Foreskin keratinocyte (primary cell): ENCODE measurements at places on chromosomes 7 and 10.

DNA sequence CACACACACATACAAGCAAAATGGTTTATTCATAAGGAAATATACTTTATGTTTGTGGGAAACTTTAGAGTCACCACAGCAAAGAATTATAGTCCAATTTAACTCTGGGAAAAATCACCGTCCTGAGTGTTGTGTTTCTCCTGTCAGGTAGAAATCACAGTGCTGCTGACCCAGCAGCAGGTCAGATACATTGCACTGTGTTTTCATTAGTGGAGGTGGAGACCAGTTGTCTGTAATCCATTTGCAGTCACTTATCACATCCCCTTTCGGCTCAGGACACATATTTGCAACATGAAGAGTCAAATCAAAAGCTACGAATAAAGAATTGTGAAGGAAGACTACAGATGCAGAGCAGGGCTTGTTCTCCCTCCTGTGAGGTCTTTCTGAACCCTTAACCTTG is 799.6 kb downstream of the GRM8 start:
- DNase-seq = no peak

GRCh38 chr7:149883452-149883861 is 9.7 kb downstream of the ATP6V0E2 start:
- no peak for DNase-seq

DNA sequence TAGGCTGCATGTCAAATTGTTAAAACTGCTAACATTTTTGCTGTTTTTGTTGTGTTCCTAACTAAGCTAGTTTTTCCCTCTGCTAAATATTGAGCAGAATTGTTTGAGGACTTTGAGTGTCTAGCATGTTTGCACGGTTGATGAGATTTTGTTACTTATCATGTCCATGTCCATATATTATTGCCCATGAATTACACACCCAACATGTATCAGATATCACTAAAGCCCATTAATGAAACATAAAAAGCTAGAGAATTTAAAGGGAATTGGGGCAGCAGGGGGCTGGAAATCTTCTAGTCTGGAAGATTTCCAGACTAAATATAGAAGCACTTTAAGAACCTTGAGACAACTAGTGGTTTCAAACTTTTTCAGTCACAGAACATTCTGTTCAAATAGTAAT is 197.7 kb downstream of the SNX10 start:
- no peak for DNase-seq

- DNase-seq = no peak
These were observed 27.8 kb downstream of the RNLS start for GRCh38 chr10:88555190-88555908.

GRCh38 chr7:29275018-29275318 is 80.4 kb downstream of the CHN2 start:
- no peak for DNase-seq

DNA sequence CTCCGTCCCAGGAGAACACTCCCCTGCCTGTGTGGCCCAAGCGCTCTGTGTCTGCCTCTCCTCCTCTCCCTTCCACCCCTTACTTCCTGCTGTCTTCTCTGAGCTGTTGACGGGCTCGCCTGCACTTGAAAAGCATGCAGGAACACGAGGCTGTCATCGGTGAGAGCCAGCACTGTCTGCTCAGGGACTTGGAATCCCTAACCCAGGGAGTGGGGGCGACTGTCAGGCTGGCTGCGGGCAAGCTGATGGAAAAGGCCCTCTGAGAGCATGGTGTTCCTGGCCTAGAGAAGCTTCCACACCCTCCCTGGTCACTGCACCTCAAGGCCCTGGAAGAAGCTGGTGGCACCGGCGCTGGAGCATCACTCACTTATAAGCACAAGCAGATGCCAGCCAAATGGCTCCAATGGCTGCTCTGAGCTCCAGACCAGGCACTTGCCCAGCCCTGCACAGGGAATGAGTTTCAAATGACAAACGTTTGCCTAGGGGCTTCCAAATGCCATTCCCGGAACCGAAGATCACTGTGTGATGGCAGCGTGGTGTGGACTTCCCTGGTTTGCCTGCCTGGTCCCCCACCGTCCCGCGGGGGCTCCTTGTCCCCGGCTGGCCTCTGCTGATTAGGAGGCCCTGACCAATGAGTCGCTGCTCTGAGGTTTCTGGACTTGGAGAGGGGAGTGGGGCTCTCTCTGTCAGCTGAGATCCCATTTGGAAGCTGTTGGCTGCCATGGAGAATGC is 56.7 kb upstream of the EBF3 start:
- peak; percentile 45 for DNase-seq

DNA sequence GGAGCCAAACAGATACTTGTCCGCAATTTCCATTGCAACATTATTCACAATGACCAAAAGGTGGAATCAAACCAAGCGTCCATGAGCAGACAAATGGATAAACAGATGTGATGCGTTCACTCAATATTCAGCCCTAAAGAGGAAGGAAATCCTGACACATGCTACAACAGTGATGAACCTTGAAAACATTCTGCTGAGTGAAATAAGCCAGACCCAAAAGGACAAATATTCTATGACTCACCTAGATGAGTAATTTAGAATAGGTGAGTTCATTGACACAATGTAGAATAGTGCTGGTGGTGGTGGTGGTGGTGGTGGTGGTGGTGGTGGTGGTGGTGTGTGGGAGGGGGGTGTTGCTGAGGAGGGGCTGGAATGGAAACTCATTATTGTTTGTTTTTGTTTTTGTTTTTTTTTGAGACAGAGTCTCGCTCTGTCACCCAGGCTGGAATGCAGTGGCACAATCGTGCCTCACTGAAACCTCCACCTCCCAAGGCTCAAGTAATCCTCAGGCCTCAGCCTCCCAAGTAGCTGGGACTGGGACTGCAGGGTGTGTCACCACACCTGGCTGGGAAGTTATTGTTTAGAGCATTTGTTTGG is 28.6 kb downstream of the SMKR1 start:
- DNase-seq = peak; percentile 96

DNA sequence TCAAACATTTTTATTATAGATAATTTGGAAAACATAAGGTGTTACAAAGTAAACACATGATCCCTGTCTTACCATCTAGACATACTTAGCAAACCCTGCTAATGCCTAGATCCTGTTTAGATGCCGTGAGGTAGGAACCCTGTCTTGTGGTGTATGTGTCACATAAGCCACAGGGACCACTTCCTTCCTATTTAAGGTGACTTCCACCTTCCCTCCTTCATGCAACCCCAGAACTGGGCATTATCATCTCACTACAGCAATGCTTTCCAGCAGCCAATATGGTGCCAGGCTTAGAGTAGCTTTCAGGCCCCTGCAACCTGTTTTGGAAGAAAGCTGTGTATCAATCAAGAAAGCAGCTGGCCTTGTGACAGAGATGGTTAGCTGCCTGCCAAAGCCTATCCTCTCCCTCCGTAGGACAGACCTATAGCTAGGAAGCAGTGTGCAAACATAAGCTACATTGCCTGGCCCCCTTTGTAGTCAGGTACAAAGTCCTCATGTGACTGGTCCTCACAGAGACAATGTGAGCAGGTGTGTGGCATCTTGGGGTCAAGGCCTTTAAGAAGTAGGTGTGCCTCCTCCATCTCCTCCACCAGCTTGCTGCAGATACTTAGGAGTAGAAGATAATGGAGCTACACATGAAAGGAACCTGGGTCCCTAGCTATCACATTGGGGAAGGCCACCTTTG is 146.8 kb downstream of the SPAG6 start:
- no peak for DNase-seq

DNA sequence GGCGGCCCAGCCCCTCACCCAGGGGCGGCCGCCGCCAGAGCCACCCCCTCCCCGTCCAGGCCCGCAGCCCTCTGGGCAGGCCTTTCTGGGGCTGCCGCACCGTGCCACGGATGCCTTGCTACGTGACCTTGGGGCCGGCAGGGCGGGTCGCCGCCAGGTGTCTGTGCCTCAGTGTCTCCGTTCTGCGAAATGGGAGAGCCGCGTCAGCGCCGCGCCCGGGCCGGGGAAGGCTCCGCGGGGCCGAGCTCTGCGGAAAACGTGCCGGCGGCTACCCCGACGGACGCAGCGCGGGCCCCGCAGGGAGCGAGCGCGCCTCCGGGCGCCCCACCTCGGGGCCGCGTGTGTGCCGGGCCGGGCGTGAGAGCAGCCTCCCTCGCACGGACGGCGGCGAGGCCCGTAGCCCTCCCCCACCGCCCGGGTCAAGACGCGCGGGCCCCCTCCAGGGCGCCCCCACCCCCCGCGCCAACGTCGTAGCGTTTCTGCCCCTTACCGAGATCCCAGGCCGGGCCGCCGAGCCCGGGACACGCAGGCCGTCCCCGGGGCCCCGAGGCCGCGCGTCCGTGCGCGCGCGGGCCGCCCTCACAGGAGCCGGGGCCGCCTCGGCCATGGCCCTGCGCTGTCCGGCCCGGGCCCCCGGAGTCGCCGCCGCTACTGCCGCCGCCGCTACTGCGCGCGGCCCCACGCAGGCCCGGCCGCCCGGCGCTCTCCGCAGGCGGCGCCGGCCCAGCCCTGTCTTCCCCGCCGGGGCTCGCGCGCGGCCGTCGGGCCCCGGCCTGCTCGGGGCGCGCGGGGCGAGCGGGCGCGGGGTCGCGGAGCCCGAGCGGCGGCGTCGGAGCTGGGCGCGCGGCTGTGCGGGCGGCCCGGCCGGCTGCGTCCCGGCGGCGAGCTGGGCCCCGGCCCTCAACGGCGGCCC is 1.1 kb downstream of the ZNF777 start:
- no peak for DNase-seq

- DNase-seq = peak; percentile 53
These were observed 57.1 kb downstream of the PLPP4 start for GRCh38 chr10:120514035-120514620.

- DNase-seq = no peak
These were observed 353.7 kb downstream of the GLRX3 start for GRCh38 chr10:130489891-130490290.

DNA sequence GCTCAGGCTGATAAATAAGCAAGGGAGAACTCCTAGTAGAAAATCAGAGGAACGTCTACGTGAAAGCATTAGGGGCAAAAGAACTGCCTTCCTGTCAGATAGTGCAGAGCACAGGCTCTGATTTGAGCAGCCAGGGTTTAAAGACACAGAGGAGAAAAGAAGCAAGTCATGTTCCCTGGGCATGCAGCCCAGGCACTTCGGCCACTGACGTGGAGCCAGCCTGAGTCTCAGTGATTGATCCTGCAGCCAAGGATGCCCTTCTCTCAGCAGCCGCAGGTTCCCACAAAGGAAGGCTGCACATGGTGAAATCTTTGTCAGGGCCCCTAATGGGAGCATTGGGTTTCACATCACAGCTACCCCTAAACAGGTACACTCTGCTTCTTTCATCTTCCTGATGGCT is 161.7 kb upstream of the HPS1 start:
- no peak for DNase-seq

DNA sequence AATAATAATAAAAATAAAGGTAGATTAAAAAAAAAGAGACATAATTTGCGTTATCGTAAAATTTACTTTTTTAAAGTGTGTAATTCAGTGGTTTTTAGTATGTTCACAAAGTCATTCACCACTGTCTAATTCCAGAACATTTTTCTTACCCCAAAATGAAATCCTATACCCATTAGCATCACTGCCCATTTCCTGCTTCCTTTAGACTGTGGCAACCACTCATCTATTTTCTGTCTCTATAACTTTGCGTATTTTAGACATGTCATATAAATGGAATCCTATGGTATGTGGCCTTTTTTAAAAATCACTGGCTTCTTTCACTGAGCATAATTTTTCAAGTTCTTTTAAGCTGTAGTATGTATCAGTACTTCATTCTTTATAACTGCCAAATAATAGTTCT is 53.6 kb downstream of the KAT6B start:
- no peak for DNase-seq

GRCh38 chr7:131949659-131950058 is 393.2 kb upstream of the PODXL start:
- no peak for DNase-seq

GRCh38 chr10:112849546-112849945 is 100.5 kb upstream of the TCF7L2 start:
- DNase-seq = no peak

DNA sequence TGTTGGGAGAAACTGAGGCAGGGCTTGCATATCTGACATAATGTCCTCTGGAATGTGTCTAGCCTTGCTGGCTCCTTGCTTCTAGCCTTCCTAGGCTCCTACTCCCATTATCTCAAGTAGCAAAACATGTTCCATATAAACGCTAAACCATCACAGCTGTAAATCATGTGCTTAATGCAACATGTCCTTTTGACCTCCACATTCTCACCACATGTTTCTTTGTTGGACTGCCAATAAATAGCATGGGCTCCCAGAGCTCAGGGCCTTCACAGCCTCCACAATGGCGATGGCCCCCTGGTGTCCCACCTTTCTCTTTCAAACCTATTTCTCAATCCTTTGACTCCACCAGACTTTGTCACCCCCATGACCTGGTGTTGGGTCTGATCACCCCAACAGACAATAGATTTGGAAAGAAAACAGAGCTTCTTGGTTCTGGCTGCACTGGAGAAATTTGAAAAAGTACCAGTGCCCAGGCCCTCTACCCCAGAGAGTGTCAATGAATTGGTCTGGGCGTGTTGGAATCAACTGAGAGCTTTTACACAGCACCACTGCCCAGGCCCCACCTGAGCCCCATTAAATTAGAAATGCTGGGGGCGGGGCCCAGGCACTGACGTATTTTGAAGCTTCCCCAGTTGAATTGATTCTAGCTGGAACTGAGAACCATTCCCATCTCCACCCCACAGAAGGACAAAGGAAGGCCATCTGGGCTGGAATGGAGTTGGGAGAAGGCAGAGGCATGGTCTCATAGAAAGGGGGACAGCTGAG is 41.3 kb upstream of the GGCT start:
- DNase-seq = no peak

GRCh38 chr7:120272701-120273475 is at the start of gene KCND2:
Gene KCND2, plus strand, starts transcription at chr7:120273175.
- peak; percentile 15 for DNase-seq
